ENCODE measurements at places on chromosomes 11 and 22.

GRCh38 chr11:64697663-64698375 lies 25.2 kb downstream of the NRXN2 start:
- DNase-seq, result no peak

GRCh38 chr11:83122050-83122449 lies 34.9 kb upstream of the PCF11 start:
- no peak for DNase-seq

GRCh38 chr11:61477727-61478148 lies 30.8 kb upstream of the LRRC10B start:
- no peak for DNase-seq

DNA sequence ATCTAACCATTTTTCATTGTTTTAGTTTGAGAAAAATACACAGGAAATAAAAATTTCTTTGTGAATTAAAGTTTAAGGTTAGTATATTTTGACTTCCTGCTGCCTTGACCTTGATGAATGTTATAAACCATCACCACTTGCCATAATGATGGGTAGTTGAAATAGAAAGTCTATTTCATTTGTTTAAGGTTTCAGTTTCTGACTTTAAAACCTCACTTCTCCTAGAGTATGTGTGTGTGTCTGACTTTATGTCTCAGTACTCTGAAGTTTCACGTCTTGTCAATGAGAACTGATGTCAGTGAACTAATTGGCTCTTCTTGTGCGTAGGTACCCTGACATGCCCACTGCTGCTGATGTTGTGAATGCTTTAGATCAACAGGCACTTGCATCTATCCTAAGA lies 188.2 kb downstream of the METTL15 start:
- DNase-seq, result no peak

DNA sequence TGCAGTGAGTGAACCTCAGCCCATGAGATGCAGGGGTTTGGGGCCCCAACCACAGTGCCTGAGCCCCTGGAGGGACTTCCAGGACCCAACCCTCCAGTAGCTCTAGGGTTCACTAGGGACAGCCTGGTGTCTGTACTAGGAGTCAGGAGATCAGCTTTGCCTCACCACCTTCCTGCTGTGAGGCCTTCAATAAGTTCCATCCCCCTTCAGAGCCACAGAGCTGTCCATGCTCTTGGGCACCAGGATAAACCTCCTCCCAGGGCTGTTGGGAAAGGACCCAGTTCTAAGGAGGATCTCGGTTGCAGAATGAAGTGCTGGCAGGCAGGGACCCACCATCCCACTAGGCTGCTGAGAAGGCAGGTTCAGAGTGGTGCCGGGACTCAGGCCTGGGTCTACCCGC lies 9.7 kb downstream of the ARHGEF17 start:
- DNase-seq, result no peak

GRCh38 chr11:119785131-119785530 lies 56.1 kb upstream of the NECTIN1 start:
- no peak for DNase-seq

DNA sequence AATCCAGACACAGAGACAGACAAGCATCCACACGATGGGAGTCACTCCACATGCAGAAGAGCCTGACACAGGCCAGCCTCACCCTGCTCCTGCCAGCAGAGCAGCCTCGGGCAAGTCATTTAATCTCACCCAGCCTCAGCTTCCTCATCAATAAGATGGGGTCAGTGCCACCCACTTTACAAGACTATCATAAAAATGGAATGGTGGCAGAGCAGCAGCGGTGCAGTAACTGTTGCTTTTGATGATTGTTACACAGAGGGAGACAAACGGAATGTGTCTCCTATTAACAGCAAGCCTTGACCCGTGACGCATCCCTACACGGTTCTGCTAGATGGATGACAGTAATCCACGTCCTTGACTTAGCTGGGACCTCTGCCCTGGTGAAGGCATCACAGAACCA lies 26.0 kb upstream of the ARFGAP3 start:
- no peak for DNase-seq

DNA sequence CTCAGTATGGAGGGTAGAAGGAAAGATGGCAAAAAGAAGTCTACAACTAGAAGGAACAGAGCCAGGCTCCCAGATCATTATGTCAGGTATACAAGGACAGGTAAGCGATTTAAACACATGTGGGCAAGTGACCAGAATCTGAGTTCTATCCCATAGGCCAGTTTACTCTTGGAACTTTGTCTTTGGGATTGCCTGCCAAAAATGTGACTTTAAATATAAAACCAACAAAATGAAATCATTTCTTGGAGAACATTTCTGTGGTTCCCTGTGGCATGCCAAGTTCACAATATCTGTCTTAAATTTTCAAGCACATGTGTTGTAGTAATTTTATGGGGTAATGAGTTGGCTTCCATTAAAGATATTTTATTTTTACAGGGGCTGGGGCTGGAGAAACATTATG lies 141.0 kb downstream of the SLC17A6 start:
- DNase-seq, result no peak

DNA sequence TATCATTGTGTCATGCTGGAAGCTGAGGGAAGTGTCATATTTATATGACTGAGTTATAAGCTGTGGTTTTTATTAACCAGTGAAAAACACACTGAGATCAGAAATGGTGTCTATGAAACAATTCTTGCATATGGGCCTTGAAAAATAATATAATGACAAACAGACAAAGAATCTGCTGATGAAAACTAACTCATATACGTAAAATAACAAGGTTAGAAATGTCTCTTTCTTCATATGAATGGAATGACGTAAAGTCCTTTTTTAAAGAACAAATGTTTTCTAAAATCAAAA lies 48.8 kb upstream of the PHF21B start:
- DNase-seq, result no peak

GRCh38 chr11:13318498-13319295 lies 41.1 kb downstream of the BMAL1 start:
- DNase-seq, result no peak

DNA sequence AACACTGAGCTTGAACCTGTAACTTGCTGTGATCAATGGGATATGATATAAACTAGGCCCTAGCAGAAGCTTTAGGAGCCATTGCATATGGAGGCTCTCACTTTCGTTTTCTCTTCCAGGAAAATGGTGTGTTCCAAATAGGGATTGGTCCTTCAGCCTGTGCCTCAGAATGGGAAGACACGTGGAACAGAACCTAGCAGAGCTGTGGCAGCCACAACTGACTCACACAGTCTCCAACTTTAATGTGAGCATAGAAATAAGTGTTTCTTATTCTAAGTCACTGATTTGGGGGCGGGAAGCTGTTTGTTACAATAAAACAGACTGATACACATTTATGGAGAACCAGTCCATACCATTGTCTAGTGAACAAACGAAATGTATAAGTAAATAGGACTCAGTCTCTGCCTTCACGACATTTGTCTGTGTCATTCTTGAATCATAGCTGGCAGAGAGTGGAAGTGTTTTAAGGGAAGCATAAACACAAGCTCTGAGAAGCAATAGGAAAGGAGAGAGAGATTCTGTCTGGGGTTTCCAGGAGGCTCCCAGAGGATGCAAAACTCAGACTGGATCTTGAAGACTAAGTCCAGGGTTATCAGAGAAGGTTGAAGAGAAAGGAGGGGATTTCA lies 97.3 kb downstream of the GALNT18 start:
- DNase-seq, result no peak

DNA sequence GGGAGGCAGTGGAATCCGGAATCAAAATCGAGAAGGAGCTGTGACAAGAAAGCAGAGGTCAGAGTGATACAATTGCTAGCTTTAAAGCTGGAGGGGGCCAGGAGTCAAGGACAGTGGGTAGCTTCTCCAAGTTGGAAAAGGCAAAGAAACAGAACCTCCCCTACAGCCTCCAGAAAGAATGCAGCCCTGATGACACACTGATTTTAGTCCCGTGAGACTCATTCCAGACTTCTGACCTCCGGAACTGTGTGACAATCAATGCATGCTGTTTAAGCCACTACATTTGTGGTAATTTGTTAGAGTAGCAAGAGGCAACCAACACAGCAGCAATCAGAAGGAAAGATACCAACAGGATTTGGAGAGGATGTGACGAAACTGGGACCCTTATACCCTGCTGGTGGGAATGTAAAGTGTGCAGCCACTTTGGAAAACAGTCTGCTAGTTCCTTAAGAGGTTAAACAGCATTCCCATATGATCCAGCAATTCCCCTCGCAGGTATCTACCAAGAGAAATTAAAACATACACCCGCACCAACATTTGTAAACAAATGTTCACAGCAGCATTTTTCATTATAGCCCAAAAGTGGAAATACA lies 66.7 kb downstream of the DSCAML1 start:
- DNase-seq, result no peak

DNA sequence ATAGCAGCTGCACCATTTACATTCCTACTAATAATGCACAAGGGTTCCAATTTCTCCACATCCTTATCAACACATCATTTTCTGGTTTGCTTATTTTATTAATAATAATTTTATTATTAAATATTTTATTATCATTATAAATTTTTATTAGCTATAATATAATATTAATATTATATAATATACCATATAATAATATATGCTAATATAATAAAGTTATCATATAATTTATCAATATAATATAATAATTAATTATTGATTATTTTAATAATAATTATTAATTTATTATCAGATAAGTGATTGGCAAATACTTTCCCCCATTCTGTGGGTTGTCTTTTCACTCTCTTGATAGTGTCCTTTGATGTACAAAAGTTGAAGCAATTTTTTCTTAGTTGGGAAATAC lies 27.7 kb downstream of the OR2AT4 start:
- DNase-seq, result no peak

- DNase-seq, result no peak
Observed at GRCh38 chr11:117194267-117194666, 4.9 kb upstream of the TAGLN start.

GRCh38 chr11:45659031-45659817 lies 6.2 kb downstream of the CHST1 start:
- no peak for DNase-seq

GRCh38 chr11:2769409-2770095 lies 69.8 kb upstream of the KCNQ1OT1 start:
- no peak for DNase-seq

DNA sequence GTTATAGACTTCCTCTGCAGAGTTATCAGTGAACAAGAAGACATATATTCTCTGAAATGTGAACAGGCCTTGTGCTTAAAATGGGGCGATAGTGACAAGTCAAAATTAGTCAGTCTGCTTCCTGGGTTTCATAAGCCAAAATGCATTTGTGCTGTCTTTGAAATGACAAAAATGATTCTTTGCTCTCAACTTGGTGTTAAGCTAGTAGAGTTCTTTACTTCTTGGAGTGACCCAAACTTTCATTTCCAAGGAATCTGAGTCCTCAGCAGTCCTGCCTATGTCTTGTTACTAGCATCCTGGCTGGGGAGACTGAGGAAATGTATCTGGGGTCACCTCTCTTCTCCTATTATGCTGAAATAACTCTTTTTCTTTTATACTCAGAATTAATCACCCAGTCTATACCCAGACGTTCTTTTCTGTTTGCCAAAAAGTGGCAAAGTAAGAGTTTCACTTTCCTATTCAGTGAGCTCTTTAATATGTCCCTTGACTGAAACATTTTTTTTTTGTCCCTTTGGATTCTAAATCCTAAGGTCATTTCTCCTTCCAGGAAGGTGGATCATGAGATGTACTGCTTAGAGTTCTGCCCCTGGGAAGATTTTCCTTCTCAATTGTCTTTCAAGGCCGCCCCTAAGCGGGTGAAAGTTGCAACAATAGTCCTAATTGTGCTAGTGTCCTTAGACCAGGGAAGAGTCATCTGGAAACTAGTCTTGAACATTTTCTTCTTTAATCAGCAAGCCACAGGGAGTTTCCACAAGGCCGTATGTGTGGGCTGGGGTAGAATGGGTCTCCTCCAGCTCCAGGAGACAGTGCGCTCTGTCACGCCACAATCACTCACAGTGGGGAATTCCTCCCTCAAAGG lies 53.0 kb upstream of the RDX start:
- DNase-seq, result no peak

DNA sequence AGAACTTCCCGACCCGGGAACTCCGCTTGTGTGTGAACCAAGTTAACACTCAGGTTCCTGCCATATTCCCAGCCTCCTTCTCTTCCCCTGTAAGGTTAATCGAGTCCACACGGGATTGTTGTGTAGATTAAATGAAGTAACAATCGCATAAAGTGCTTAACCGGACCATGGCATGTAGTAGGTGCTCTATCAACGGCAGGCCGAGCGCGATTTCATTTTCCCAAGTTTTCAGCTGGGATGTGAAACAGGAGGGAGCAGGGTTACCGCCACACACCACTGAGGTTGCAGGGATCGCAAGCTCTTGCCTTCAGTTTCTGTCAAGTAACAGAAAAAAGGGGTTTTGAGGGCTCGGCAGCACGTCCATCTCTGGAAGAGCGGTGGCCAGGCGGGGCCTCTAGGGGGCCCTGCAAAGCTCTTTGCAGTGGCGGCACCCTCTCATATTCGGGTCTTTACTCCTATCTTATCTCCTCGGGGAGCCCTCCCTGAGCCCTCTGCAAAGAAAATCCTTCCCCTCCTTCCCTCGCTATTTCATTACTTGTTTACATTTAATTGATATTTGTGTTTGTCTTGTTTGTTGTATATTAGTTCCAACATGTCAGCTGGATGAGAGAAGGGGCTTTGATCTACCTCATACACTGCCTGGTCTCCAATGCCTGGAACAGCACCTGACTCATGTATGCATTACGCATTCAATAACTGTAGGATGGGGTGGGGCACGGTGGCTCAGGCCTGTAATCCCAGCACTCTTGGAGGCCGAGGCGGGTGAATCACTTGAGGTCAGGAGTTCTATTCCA lies 816 bp upstream of the PLEKHA7 start:
- no peak for DNase-seq

DNA sequence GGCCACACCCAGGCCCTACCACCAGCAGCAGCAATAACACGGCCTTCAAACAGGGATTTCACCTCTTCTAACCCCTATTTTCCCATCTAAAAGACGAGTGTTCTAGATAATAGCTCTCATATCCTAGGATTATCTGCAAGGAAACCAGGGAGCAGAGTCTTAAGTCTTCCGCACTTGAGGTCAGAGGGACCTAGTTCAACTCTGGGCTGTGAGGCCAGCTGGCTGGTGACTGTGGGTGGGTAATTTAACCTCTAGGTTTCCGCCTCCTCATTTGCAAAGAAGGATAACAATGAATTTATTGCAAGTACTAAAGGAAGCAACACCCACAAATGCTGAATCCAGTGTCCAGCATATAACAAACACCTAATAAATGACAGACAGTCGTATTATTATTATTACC lies 70.1 kb downstream of the LARGE1 start:
- no peak for DNase-seq

GRCh38 chr22:27445881-27446280 lies 355.7 kb downstream of the MN1 start:
- no peak for DNase-seq
